ENCODE measurements at places on chromosomes 5 and 9. TPM values are rescaled to one million over a fixed set of nuclear protein-coding genes. Genes with fewer than 3 reads are reported as not detected.

Gene IRX1
- total RNA-seq: not detected

DNA sequence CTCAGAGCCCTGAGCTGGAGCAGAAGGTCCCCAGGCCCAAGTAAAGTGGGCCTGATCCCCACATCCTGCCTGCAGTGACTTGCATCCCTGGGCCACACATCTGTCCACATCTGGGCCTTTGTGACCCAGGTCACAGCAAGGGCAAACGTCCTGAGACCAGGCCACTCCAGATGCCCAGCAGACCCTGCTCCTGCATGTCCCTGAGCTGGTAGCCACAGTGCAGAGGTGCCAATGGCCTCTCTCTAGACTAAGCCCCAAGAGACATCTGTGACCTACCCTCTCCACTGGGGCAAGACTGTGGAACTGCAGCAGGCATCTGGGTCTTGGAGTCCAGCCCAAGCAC is 2.5 kb downstream of the FLT4 start:
- DNase-seq: no peak

GRCh38 chr5:40932766-40933165 is 23.5 kb downstream of the C7 start:
- DNase-seq: no peak

Gene ACSL6
- 13.9 TPM for total RNA-seq

GRCh38 chr9:131593091-131593820 is 47.9 kb downstream of the PRRT1B start:
- no peak for DNase-seq

Gene ARHGEF39
- total RNA-seq: 0.08 TPM

DNA sequence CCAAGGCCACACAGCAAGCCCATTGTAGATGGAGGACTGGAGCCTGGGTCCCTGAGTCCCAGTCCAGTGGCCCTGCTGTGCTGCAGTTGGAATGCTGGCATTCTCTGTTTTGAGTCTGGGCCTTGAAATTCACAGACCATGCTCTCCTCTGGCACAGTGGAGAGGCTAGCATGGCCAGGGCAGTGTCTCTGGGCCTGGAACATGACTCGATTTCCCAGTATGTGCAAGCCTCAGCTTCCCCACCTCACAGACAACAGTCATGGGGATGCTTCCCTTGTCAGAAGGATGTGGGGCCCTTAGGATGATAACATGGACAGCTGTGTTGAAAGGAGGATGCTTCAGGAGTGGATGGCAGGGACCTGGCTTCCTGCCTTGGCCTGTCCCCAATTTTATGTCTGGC is 91.2 kb downstream of the AMBP start:
- no peak for DNase-seq

Gene C5orf52
- total RNA-seq: not detected

Gene KLF9
- total RNA-seq: 132 TPM

GRCh38 chr5:138793575-138793974 is 40.4 kb downstream of the CTNNA1 start:
- no peak for DNase-seq

DNA sequence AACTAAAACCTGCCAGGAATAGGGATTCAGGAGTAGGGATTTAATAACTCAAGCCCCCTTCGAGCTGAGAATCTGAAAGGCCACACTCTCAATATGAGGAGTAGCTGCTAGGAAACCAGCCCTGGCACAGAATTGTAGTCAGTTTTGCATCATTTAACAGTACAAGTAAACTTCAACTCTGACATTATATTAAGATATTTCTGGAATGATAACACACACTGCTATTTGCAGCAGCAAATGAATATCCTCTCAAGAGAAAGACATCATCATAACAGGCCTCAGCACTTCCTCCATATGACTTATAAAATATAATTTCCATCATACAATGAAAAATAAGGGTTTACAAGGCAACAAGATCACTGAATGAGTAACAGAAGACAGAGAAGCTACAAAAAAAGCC is 138.2 kb upstream of the RFX3 start:
- DNase-seq: no peak

- DNase-seq: no peak
Measured at GRCh38 chr9:78033870-78034269, 2.3 kb upstream of the GNAQ start.

DNA sequence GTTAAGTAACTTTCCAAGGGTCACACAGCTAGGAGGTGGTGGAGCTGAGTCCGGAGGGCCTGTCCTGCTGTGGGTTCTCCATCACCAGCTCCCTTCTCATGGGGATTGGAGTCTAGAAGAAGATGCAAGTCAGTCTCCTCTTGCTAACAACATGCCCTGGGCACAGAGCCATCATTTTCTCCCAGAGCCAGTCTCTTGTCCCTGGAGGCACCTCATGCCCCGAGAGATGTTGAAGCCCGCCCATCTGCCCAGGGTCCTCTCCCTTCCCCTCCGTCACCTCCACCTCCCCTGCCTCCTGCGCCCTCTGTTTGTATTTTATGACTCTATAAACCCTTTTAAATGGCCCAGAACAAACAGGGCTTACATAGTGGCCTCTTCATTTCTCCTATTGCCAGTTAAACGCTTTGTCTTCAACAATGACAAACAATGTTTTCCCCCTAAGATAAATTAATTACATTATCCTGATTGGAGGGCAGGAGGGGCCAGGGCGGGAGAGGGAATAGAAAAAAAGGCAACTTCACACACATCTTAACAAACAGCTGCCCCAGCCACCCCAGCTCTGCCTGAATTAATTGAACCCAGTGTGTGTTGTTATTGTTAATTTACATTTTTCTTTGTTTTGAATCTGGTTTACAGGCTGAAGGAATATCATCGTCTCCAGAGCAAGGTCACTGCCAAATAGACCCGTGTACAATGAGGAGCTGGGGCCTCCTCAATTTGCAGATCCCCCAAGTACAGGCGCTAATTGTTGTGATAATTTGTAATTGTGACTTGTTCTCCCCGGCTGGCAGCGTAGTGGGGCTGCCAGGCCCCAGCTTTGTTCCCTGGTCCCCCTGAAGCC is 55.8 kb downstream of the ASS1 start:
- DNase-seq: no peak
